NT2/D1 (cell line): ENCODE measurements at places on chromosomes 13 and 19.

- no peak for DNase-seq
These were observed 497.6 kb downstream of the SUCLA2 start for GRCh38 chr13:47503475-47503874.

- DNase-seq: no peak
These were observed 84.1 kb upstream of the FNDC3A start for GRCh38 chr13:48891586-48891985.

- no peak for DNase-seq
These were observed 505.5 kb downstream of the DIAPH3 start for GRCh38 chr13:59658027-59658737.

GRCh38 chr19:45667620-45668341, at the start of gene GIPR:
Gene GIPR (plus strand): TSS chr19:45668221. CDS start chr19:45669521, 1,300 bp downstream.
- DNase-seq: no peak

DNA sequence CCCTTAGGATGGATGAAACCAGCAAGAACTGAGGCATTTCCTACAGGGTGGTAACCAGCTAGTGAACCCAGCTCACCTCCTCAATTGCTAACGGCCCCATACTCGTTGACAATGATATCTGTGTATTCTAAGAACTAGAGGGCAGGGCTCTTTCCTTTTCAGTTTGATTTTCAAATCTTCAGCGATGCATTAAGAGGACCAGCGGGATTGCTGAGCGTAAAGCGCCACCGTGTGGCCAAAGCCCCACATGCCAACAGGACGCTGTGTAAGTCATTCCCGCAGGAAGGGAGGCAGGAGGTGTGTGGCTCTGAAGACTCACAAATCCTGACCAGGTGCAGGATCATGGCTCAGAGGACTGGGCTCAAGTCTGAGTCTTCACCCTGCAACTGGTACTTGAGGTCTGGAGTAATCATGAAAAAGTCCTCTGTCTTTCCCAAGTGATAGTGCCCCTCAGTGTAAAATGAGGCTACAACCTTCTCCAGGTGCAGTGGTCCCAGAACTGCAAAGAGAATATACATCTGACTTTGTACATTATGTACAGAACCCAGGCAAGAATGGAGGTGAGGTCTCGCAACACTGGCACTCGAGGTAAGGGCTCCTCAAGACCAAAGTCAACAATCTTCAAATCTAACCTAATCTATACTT, 40.9 kb downstream of the C13orf42 start:
- DNase-seq: peak; percentile 69

DNA sequence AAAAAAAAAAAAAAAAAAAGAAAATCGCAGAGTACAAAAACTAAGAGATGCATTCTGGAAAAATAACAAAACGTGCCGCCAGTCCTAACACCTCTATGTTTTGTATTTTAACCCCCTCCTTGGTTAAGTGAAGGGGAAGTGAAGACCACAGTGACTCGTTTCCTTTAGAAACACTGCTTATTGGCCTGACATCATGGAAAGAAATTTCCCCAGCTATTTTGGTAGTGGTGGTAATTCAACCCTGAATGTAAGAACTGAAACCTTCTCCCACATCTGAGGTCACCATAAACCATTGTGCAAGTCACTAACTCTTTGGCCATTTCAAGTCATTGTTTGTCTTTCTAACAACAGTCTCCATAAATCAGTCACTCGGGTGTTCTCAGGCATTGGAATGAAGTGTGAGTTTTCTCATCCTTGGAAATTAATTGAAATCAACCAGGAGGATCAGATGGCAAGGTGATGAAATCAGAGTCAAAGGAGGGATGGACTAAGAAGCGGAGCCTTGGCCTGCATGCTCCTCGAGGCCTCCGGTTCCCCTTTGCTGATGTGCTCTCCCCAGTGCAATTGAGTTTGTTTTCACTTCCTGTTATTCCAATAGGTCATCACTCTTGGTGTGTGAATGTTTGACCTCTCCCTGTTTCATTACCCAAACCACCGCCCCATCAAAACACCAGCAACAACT, 443.9 kb downstream of the FGF9 start:
- DNase-seq: no peak

DNA sequence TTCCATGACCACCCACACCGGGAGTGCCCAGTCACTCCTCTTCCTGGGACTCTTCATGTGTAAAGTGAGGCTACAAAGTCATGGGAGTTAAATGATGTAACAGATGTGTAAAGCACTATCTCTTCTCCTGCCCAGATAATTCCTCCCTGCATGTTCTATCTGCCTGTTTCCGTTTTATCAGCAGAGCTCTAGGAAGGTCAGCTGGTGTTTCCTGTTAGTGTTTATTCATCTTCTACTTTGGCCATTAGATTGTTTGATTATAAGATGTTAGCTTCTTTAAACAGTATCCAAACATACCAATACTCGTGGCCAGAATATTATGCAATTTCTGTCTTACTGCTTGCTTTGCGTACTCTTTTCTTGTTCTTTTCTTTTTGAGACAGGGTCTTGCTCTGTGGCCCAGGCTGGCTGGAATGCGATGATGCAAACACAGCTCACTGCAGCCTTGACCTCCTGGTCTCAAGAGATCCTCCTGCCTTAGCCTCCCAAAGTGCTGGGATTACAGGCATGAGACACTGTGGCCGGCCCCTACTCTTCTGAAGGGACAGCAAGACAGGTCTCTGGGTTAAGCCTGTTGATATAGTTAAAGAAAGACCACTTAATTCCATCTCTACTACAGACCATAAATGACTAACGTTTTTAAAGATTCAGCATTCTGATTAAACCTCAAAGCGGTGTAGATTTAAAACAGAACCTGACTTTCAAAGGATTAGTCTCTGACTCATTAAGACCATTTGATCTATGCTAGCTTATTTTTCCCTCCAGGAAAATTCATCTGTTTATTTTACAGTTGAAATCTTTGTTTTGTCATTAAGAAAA, 97.4 kb upstream of the AKAP11 start:
- no peak for DNase-seq

DNA sequence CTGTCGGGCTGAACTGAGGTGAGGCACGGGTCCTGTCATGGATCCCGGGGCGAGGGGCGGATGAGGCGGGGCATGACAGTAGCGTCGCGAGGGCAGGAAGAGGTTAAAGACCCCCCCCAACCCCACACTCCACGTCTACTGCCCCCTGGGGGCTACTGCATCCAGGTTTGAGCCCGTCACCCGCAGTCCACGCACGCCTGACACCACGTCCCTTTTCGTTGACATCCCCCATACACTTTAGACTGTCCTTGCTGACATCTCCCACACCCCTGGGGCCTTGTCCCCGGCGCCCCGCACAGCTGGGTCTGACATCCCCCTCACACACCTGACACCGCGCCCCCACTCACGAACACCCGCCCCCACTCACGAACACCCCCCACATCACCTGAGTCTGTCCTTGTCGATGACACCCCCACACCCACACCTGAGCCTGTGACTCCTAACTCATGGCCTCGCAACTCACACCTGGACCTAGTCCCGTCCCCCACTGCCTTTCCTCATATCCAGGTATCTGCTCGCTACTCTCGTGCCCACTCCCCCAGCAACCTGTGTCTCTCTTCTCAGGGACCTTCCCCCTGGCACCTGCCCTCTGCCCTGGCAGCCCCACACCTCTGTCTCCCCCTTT, 416 bp downstream of the SLC25A42 start:
- DNase-seq: no peak

GRCh38 chr13:71852736-71853135, 14.3 kb downstream of the DACH1 start:
- no peak for DNase-seq

- no peak for DNase-seq
These were observed 10.6 kb downstream of the RFC3 start for GRCh38 chr13:33828431-33829129.

DNA sequence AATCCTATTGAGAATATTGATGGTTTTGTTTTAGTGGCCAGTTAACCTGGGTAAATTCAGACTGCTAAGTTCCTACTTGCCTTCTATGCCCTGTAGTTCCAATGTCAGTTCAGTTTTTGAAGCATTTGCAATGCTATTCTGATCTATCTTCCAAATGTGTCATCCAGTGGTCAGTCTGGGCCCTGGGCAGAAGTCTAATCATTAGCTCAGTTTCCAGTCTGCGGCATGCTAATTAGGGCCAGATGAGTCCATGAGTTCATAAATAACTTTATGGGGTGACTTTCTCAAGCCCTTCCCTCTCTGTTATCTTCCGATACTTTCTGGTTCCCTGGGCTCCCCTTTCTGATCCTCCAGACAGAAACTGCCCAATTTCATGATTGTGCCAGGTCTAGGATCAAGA, 32.7 kb downstream of the FAM187B start:
- DNase-seq: no peak

DNA sequence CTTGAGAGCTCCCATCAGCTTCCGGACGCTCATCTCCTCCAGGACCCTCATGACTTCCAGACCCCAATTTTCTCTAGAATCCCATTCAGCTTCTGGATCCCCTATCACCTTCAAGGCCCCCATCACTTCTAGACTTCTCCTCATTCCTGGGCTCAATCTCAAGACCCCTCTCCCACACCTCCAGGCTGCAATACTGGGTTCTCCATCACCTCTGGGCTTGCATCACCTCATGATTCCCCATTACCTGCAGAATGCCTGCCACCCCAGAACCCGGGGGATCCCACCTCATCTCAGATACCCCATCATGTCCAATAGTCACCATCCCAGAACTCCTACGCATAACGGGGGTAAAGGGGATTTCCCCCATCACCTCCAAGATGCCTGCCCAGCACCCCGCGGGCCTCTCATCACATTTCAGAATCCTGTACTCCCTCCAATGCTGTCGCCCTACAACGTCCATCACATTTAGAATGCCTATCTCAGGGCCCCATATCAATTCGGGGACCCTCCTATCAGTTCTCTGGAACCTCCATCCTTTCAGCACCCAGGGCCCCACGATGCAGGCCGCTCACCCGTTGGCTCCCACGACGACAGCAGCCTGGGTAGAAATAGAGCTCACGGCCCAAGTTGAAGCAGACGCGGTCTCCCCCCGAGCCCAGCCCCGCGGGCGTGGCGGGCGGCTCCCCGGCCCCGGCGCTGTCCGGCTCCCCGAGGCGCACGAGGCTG, 738 bp downstream of the DMWD start:
- DNase-seq: no peak

- DNase-seq: no peak
These were observed 466.7 kb downstream of the TSHZ3 start for GRCh38 chr19:30882411-30883005.

DNA sequence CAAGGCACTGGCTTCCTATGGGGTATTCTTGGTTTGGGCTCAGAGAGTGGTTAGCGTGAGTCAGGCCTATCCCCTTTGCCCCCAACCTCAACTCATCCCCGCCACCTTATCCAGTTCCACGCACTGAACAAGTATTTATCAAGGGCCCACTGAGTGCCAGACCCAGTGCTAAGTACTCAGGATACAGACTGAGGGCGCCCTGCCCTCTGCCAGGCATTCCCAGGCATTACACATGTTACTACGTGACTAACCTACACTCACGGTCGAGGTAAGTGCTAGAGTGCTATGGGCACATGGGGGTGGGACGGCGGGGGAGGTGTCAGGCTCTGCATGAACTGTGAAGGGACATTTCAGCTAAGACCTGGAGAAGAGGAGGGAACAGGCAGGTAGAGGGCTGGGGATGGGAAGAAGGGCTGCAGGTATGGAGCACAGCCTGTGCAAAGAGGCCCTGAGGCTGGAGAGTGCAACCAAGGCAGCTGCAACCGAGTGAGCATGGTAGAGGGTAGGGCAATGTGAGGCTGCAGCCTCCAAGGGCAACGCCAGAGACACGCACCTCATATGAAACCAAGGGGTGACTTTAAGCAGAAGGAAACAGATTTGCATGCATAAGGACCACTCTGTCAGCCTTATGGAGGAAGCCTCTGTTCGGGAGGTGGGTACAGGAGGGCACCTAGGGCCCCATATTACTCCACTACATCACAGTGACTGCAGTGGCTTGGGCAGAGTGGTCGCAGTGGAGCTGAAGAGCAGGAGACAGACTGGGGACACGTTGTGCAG, 22.5 kb downstream of the DHRS12 start:
- no peak for DNase-seq

GRCh38 chr13:60787083-60787482, 390.1 kb downstream of the TDRD3 start:
- DNase-seq: no peak

DNA sequence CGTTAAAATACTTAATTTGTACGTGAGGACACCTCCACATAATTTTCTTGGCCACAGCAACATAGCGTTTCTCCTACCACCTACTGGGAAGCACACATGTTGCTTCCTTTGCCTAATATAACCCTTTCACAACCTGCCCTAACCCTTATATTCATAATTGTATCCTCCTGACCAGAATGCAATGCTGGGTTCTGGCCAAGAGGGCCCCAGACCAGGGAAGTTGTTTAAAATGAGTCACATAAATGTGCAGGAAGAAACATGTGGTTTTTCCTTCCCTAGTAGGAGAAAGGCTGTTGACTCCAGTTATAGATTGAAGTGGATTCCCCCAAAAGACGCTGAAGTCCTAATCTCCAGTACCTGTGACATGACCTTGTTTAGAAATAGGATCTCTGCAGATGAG, 187.3 kb downstream of the NUFIP1 start:
- no peak for DNase-seq

- DNase-seq: peak; percentile 20
These were observed 56.3 kb downstream of the PSG3 start for GRCh38 chr19:42683917-42684513.

- no peak for DNase-seq
These were observed 42.1 kb upstream of the GAS6 start for GRCh38 chr13:113905942-113906341.

- no peak for DNase-seq
These were observed 257.2 kb upstream of the RFC3 start for GRCh38 chr13:33560726-33561125.

- DNase-seq: no peak
These were observed 43.0 kb downstream of the METTL21C start for GRCh38 chr13:102651892-102652291.

DNA sequence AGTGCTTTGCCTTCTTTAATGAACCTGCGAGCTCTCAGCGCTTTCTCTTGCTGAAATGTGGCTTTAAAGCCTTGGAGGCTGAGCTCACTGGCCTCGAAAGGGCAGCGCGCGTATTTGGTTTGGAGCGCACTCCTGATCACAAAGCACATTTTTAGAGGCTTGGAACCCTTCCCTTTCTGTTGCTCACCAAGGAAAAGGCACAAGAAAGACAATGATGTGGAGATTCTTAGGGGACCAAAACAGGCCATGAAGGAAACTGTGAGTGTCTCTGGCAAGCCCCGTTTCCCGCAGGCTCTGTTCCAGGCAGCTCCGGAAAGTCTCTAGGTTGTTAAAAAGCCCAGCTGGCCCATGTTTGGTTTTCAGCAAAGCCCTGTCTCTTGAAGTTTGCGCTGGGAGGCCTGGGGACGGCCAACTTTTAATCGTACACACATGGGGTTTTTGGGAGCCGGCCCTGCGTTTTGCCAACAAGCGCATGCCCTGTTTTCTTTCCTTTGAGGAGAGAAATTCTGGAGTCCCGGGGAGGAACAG, 9.4 kb upstream of the SPC24 start:
- no peak for DNase-seq
